Muscle of leg (tissue), 16 donors: ENCODE measurements at places on chromosomes 4 and X. TPM values are rescaled to one million over a fixed set of nuclear protein-coding genes. Genes with fewer than 3 reads are reported as not detected.

DNA sequence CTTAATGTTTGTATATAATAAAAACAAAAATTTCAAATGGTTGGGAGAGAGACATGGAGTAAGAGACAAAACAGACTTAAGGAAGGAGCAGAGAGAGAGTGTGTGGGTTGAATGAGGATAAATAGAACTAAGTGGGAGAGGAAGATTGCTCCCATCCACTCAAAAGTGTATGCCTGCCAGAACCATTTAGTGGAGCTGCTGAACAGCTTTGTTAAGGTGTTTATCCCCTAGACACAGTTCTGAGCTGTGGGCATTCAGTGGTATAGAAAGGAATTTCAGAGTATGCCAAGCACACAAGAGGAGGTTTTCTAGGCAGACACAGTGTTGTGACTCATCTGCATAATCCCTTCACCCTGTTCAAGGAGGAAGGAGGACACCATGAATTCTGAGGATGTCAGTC lies 508.6 kb upstream of the EPHA5 start:
- no peak for DNase-seq

- peak; percentile 31 for DNase-seq
Observed at GRCh38 chrX:40646489-40647306, 663 bp downstream of the CXorf38 start.

- DNase-seq: no peak
Observed at GRCh38 chrX:53188763-53189162, 36.2 kb downstream of the KDM5C start.

Gene NAP1L5
- polyA plus RNA-seq: 7.0 TPM

Gene FAT4
- polyA plus RNA-seq: 9.5 TPM

DNA sequence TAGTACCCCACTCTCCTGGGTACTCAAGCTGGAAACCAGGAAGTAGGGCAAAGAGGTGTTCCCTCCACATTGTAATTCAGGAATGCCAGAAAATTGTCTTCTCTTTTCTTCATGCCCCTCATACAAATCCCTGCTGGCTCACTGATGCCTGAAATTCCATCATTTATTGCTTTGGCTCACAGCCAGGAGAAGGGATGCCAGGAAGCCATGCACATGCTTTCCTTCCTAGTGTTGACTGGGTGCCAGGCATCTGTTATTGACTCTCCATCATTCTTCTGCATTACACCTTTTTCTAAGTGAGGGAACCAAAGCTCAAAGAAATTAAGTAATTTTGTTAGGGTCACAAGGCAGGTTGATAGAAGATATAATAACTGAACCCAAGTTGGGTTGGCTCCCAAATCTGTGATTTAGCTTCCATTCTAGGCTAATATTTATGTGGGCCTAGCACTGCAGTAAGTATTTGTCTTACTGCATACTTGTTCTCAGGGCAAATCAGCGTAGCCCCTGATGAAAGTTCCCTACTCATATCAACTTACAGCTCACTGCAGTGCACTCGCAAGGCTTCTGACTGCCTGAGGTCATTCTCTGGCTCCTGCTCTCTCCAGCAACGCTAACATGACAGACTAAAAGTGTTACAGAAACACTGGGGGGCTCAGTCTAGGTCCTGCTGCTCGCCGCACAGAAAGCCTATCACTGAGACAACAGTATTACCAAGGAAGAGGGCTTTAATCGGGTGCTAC lies 89.0 kb downstream of the TRAPPC11 start:
- peak; percentile 74 for DNase-seq

DNA sequence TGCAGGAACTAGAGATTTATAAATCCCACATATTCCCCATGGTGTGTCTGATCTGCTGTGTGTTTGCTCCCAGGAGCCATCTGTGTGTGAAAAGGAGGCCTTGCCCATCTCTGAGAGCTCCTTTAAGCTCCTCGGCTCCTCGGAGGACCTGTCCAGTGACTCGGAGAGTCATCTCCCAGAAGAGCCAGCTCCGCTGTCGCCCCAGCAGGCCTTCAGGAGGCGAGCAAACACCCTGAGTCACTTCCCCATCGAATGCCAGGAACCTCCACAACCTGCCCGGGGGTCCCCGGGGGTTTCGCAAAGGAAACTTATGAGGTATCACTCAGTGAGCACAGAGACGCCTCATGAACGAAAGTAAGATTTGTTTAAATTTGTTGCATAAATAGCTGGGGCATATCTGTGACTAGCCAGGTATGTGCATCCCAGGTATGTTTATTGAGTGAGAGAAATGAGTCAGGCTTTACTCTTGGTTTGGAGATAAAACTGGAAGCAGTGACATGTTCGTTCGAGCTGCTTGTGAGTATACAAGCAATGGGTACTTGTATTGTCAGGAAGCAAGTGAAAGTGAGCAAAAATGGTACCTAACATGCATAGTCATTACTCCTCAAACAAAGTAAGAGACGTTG lies 89.5 kb downstream of the PTTG2 start:
- no peak for DNase-seq

DNA sequence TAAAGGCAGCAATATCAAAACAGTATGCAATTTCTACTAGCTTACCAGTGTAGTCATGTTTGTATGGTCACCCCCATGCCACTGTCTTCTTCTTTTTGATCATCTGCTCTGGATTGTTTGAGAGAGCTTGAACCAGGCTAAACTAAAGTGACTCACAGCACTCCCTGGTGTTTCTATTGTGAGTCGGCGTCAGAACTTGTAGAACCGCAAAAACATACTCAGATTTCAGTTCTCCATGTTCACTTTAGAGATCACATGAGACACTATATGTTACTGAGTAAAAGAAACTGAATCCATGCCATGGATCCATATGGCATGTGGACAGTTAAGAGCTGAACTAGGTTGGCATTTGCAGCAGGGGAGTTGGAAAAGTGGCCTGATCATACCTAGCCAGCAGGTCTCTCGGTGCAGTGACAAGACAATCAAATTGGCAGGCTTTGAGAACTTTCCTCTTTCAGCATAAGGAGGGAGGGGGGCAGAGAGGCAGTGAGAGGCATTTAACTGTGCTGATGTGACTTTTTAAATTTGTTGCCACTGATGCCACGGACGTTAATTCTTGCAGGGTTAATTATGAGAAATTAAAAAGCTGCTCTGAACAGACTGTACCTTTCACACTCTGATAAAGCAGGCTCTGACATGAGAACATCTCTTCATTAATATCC lies 88.4 kb downstream of the AFF2 start:
- no peak for DNase-seq

Gene APELA
- 0.42 TPM for polyA plus RNA-seq

Gene UBE2A
- 55.3 TPM for polyA plus RNA-seq

- no peak for DNase-seq
Observed at GRCh38 chrX:74434336-74434735, 13.0 kb downstream of the SLC16A2 start.

Gene CSN1S1
- polyA plus RNA-seq: not detected

DNA sequence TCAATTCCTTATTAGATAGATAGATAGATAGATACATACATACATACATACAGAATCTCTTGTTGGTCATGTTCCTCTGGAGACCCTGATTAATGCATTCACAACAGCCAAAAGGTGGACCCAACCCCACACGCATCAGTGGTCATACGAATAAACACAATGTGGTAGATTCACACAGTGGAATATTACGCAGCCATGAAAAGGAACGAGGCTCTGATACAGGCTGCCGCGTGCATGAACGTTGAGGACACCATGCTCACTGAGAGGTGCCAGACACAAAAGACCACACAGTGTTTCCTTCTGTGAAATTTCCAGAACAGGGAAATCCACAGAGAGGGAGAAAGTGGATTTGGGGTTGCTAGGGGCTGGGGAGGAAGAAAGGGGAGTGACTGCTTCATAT lies 136.7 kb downstream of the CRLF2 start:
- no peak for DNase-seq

Gene MAGEC3
- 0.29 TPM for polyA plus RNA-seq

GRCh38 chr4:98656443-98656842 lies 2.0 kb downstream of the TSPAN5 start:
- DNase-seq: no peak

GRCh38 chrX:32084757-32085156 lies 1012.9 kb upstream of the FTHL17 start:
- DNase-seq: no peak

DNA sequence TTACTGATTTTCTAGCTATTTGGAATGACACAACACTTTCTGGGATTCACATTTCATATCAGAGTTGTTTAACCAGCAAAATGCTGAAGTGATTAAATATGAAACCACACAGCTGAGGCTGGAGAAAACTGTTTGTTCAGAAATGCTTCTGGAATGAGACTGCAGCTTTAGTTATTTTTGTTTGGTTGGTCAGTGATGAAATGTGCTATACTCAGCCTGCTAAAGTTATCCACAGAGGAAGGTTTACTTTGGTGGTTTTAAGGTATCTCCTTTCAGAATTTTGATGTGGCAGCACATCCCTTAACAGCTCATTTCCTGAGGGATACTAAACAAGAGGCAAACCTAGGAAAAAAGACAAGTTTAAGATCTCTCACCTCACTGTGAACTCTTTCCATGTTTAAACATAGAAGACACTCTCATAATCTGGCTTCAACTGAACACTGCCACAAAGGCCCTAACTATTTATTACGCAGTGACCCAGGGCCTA lies 106.6 kb upstream of the PDE5A start:
- DNase-seq: peak; percentile 45

GRCh38 chr4:32798471-32799159 lies 2078.4 kb downstream of the PCDH7 start:
- no peak for DNase-seq

Gene PPEF2
- polyA plus RNA-seq: not detected

Gene HPGDS
- 10.5 TPM for polyA plus RNA-seq

- DNase-seq: no peak
Observed at GRCh38 chr4:70600305-70600704, 8.2 kb downstream of the AMBN start.

DNA sequence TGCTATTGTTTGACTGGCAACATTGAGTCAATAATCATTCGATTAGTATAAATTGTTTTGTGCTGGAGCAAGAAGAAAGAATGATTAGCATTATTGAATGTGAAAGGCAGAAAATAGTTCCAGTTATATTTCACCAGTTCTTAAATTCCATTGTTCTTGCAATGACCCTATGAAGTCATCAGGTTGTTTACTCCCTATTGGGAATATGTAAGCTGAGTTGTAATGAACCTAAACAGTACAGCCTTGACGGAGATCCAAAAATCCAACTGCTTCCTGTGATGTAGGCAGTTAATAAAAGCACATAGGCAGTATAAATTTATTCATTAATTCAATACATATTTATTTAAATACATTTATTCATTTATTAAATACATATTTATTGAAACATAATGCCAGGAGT lies 947.5 kb downstream of the PCDH7 start:
- peak; percentile 89 for DNase-seq

Gene EGF
- polyA plus RNA-seq: 7.5 TPM

- DNase-seq: no peak
Observed at GRCh38 chr4:81982846-81983540, 390.8 kb downstream of the HNRNPD start.

- peak; percentile 42 for DNase-seq
Observed at GRCh38 chrX:39705290-39705689, 392.5 kb downstream of the BCOR start.

DNA sequence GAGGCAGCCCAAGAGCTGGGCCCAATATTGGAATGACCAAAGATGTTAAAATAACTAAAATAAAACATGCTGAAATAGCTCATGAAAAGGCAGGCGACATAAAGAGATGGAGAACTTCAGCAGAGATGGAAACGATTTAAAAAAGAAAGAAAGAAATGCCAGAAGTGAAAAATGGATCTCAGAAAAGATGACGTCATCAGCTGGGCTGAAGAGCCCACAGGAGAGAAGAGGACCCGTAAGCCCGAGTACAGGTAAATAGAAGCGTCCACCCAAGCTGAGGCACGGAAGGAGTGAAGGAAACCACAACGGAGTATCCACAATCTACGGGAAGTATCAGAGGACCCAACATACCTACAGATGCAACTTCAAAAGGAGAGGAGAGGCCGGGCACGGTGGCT lies 112.8 kb downstream of the AFAP1 start:
- DNase-seq: no peak

Gene ADGRL3
- polyA plus RNA-seq: 11.8 TPM

Gene SCML2
- 9.3 TPM for polyA plus RNA-seq

DNA sequence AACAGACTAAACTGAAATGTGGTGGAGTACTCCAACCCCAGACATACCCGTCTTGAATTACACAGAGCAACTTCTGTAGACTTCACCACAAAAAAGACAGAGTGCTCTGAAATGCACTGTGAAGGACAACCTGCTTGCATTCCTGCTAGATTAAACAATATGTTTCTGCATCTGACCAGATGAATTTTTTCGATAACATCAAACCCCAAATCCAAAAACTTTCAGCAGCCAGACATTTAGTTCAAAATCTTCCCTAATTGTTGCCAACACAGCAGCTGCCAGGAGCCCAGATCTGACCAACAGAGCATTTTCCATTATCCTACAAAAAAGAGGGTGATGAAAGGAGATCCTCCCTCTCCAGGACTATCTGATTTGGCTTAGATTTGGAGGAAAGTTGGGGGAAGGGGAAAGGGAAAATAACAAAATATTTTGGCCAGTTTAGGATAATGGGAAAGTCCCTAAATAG lies 356.5 kb downstream of the PDGFC start:
- DNase-seq: peak; percentile 83

- DNase-seq: peak; percentile 34
Observed at GRCh38 chr4:74364652-74365491, at the start of gene EREG. EREG (plus strand) TSS chr4:74365145; CDS start chr4:74365309, 164 bp downstream.

Gene MOB1B
- polyA plus RNA-seq: 18.8 TPM

DNA sequence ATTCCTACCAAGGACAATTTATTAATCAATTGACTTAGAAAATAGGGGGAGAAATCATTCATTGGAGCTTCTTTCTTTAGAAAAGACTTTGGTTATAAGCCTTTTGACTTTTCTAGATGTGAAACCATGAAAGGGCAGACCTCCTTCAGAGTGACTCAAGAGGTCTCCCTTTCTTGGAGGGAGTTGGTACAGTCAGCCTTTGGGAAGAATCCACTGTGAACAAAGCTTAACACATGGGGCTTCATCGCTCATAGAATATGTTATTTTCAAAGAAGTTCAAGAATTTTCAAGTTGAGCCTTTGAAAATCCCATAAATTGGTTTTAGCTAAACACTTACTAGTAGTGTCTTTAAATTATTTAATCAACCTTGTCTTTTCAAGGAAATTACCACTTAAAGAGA lies 28.0 kb downstream of the RIPPLY1 start:
- no peak for DNase-seq

GRCh38 chr4:152014280-152014679 lies 253.5 kb upstream of the GATB start:
- no peak for DNase-seq
